ENCODE measurements at places on chromosomes 4 and X. TPM values are rescaled to one million over a fixed set of nuclear protein-coding genes. Genes with fewer than 3 reads are reported as not detected.

DNA sequence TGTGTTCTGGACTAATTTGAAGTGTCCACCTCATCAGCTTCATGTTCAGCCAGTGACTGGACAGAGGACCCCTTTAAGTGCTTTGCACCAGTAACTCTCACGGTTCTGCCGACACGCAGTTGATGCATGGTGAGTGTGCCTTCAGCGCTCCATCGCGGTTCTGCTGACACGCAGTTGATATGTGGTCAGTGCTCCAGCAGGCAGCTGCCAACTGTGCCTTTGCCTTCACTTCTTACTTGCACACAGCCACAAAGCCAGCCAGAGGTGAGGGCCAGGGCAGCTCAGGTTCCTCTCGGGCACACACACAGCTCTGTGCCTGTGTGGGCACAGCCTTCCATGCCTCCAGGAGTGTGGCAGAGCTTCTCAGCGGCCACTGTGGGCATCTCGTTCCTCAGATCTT, 12.4 kb downstream of the NKX1-1 start:
- no peak for DNase-seq

- DNase-seq = no peak
These were observed 73.1 kb downstream of the MAMLD1 start for GRCh38 chrX:150436195-150436594.

AR gene
- total RNA-seq = 4.6 TPM

CENPI gene
- 2.6 TPM for total RNA-seq

GRCh38 chr4:70831293-70831692, 8.4 kb downstream of the GRSF1 start:
- DNase-seq = no peak

ZFP92 gene
- 0.18 TPM for total RNA-seq

GPR82 gene
- total RNA-seq = 0.11 TPM

DNA sequence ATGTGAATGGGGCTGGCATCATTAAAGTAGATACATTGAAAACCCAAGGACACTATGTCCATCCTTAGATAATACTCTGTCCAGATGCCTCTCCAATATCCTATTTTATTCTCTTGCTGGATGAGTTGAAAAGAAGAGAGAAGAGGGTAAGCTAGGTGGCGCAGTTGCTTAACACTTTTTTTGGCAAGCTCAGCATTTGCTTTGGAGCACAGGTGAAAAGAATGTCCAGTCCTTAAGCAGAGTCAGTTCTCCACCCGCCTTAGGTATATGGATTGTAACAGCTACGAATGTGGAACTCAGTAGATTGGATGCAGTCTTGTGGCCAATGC, 208.4 kb downstream of the NWD2 start:
- DNase-seq = no peak

DNA sequence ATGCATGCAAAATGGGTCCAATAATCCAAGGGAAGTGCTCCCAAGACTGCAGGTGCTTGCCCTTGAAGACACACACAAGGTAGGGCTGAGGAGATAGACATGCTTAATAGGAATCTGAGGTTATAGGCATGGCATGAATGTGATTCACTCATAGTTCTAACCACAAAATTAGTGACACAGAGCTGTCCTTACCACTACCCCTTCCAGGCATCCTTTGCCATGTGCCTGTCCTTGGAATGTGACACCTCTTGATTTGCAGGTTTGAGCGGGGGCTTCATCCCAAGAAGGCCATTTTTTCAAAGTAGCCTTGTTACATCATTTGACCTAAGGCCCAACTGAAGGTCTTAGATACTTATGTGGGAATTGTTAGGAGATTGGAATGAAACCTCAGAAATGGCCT, 112.5 kb downstream of the CCNG2 start:
- DNase-seq = no peak

GRCh38 chrX:66013194-66013816, 26.6 kb downstream of the VSIG4 start:
- no peak for DNase-seq

GRCh38 chr4:124067046-124067445, 645.5 kb downstream of the ANKRD50 start:
- DNase-seq = no peak

DNA sequence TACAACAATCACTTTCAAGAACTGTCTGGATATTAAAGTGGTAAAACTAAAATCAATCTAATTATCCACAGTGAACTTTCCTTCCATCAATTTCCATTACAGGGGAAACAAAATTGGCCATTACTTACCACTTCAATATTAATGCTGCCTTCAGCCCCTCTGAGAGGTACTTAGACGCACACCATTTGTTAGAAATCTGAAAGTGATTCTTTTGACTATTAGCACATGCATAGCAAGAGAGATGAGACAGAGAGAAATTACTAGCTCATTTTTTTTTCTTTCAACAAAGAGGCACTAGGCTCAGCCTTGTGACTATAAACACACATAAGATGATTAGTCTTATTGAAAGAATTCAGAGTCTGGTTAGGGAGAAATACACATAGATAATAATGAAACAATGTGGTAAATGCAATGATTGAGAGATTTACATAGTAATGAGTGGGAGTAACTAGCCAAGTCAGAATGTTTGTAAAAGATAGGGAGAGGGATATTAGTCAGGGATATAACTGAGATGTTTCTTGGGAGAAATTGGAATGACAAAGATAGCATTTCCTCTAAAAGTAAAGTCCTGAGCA, 93.3 kb downstream of the YIPF7 start:
- DNase-seq = no peak

DNA sequence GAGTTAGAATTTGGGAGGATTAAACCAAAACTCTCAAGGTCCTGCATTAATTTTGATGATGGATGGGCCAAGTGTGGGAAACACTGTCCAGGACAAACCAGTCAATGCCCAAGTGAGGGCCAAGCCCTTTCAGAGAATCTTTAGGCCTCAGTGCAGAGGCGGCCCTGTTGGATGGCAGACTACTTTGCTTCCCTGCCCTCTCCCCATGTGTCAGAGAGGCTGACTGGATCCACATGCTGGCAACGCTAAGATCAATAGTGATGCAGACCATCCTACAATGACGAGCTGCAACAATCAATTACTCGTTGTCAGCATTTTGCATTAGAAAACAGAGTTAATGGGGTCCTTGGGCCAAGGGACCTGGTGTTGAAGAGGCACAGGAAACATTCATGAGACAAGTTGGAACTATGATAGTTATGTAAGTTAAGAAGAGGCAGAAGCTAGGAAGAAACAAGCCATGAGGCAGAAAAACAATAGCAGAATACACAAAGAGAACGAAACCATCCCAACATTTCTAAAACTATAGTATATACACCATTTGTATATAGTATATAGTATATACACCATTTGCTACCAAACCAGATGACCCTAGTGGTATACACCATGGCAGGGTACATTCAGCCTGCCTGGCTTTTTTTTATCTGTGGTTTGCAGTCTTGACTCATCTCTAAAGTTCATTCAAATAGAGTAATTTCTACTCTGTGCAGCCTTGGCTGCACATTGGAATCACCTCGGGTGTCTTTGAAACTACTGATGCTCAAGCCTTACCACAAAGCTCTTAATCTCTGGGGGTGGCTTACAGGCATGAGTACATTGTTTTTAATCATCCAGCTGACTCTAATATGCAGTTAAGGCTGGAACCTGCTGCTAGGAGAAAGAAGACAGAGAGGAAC, 147.7 kb upstream of the GYPA start:
- no peak for DNase-seq

COL25A1 gene
- total RNA-seq = 0.38 TPM

SYP gene
- total RNA-seq = 0.57 TPM

DNA sequence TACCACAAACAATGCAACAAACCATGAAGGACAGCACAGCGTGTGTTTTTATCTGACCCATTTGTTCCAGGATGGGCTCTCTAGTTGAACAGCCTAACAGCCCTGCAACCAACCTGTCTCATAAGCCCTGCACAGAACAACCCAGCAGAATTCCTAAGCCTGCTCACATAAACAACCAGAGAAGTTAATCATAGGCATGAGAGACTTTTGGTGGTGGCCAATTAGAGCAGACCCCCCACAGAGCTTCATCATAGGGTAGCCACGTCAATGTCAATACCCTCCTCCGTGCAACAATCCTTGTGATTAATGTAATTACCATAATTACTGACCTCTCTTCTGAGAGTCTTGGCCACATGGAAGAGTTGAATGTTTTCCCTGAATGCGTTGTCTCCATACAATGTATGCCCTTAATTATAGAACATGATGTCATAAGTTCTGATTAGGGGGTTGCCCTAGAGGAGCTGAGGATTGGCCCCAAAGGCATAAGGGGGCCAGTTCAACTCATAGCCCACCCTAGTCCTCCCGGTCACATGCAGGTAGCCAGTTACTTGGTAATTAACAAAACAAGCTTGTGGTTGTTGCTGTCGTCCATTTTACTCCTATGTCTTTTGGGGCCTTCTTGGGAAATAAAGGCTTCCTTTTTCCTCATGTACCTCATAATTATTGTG, 92.7 kb downstream of the SYNPO2 start:
- DNase-seq = no peak

DNA sequence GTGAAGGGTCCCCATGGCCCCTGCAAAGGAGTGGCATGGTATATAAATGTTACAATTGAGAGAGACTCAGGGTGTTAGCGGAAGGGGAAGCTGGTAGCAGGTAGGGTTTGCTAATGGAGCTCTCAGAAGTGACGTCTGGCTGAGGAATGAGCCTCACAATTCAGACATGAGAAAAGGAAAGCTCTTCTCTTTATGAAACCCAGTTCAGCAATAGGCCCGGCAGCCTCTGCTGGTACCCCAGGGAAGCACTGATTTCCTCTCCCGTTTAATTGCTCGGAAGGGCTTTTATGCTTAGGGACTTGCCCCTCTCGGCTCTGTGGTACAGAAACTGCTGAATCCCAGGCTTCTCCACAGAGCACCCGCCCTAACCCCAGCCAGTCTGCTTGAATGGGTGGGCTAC, 19.4 kb upstream of the AFAP1 start:
- DNase-seq = no peak

SERPINA7 gene
- total RNA-seq = not detected

GRCh38 chr4:13329340-13329850, 154.7 kb downstream of the RAB28 start:
- no peak for DNase-seq

GRCh38 chr4:169131556-169132208, 121.6 kb upstream of the CBR4 start:
- DNase-seq = no peak

DNA sequence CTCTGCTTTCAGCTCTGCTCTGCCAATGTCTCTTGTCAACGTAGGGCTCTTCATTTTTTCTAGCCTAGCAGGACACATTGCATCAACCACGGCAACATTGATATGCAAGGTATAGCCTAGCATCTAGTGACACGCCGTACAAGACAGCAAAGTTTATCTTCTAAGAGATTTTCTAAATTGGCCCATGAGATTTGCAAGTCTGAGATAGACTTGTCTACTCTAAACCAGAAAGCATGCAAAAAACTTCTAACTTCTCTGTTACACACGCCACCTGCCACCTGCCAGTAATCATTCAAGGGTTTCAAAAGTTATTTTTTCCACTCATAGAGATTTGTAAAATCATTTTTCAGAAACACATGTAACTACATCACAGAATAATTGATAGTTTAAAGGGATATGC, 1265.7 kb downstream of the C4orf33 start:
- no peak for DNase-seq

MND1 gene
- 4.2 TPM for total RNA-seq

PCDH18 gene
- total RNA-seq = 22.4 TPM

MAGEA10 gene
- not detected for total RNA-seq

All from esophagus squamous epithelium (tissue), 5 donors.